ENCODE measurements at places on chromosomes 11 and 22.

DNA sequence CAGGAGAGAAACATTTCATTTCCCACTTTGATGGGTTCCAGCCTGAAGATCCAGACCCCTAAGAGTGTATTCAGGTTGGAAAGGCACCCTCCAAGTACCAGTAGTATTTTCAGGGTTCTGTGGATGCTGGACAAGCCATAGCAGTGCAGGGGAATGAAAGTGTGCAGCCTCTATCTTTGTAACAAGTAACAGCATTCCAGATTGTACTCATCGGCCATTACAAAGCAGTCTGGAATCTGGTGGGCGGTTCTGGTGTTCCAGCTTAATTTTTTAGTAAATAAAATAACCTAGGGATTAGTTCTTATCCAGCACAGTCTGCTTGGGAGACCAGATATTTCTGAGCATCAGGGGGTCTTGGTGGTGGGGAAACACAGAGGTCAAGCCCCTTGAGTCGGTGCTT lies 22.6 kb downstream of the APLNR start:
- no peak for DNase-seq

DNA sequence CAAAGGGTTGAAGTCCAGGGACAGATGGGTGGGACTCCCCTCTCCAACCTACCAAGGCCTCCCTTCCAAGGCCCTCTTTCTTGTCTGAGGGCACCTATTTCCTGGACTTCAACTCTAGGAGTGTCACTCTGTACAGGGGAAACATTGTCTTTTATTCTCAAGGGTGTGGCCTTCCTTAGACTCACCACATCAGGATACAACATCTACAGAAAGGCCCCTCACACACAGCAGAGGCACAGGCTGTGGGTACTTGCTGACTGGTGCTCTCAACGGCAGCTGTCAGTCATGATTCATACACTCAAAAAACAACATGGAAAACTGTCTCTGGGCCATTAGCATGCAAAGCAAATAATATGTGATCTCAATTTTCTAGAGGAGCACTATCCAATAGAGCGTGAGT lies 78.0 kb downstream of the RCN1 start:
- no peak for DNase-seq

- no peak for DNase-seq
Observed at GRCh38 chr11:95708681-95709080, 80.9 kb downstream of the FAM76B start.

- DNase-seq = no peak
Observed at GRCh38 chr22:49551446-49551845, 276.2 kb downstream of the BRD1 start.

DNA sequence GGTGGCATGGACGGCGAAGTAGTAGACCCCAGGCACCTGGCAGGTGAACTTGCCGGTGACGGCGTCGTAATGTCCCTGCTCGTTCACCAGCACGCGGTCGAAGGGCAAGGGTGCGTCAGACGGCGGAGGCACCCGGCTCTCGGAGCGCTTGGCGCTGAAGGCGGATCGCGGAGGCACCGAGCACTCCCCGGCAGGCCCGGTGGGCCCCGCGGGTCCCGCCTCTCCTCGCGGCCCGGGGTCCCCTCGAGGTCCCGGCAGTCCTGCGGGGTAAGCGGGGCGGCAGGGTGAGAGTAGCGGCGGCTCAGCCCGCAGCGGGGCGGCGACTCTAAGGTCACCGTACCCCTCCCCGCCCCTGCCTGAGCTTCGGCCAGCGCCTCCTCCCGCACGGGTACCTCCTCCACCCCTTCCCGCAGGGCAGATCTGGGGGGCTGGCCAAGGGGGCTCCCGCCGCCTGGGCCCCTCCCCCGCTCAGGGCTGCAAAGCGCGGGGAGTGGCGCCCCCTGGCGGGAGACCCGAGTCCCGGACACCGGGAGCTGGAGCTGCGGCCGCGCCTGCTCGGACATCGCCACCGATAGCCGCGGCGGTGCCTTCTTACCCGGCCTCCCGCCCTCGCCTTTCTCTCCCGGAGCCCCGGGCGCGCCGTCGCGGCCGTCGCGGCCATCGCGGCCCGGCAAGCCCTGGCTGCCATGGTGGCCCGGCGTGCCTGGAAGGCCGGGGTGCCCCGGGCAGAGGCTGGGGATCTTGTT lies 921 bp downstream of the C1QTNF5 start:
- DNase-seq = peak; percentile 41

GRCh38 chr11:79100093-79100910 lies 340.5 kb downstream of the TENM4 start:
- DNase-seq = peak; percentile 35

DNA sequence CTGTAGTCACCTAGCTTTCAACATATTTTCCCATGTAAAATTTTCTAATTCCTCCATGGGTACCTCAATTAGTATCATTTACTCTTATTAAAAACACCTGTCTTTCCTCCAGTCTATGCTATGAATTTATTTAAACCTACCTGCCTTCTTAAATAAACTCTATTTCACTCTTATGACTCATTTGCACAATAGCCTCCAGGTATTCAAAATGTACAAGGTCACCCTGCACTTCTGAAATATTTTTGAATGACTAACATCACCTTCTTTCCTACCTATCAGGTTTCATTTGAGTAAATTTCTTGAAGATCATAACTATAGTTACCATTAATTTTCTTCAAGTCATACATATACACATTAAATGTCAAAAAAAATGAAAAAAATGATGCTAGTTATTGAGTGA lies 939.7 kb downstream of the DLG2 start:
- no peak for DNase-seq

GRCh38 chr11:63590024-63590788 lies 24.0 kb downstream of the PLAAT3 start:
- no peak for DNase-seq

- DNase-seq = no peak
Observed at GRCh38 chr11:71137376-71137775, 115.0 kb downstream of the SHANK2 start.

- no peak for DNase-seq
Observed at GRCh38 chr11:73398721-73399120, 22.5 kb downstream of the RELT start.

DNA sequence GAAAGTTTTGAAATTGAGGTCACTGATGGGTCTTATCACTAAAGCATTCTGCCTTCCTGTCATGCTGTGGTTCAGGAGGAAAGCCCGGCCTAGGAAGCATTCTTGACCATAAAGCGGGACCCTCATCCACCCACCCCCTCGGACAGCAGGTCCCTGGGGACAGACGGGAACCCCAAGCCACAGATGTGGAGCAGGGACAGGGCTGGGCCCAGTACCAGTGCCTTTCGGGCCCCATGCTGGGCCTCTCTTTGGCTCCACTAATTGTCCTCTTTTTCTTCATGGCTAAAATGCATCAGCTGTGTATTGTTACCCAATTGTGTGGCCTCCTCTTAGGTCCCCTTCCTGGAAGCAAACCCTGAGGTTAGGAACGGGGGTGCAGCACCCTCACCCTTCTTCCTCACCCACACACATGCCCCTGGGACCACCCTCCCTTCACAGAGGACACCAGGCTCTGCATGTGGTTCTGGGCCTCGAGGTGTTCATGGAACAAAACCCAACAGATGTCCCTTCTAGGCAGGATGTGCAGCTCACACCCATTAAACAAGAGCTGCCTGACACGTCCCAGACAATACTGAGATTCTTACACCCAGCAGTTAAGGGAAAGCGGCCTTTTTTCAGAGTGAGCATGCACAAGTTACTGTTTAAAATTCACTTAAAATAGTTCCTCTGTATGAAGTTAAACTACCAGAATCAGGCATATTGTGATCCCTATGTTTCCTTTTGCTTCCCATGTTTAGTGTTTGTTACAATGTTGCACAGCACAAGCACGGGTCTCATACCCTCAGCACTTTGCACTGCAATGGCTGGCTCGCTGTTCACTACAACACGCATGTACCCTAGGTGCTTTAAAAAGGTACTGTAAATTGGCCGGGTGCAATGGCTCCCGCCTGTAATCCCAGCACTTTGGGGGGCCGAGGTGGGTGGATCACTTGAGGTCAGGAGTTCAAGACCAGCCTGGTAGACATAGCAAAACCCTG lies 807.6 kb downstream of the BRD1 start:
- no peak for DNase-seq

- no peak for DNase-seq
Observed at GRCh38 chr11:20278727-20279126, 84.8 kb upstream of the HTATIP2 start.

- DNase-seq = no peak
Observed at GRCh38 chr11:110897035-110897434, 184.8 kb upstream of the ARHGAP20 start.

DNA sequence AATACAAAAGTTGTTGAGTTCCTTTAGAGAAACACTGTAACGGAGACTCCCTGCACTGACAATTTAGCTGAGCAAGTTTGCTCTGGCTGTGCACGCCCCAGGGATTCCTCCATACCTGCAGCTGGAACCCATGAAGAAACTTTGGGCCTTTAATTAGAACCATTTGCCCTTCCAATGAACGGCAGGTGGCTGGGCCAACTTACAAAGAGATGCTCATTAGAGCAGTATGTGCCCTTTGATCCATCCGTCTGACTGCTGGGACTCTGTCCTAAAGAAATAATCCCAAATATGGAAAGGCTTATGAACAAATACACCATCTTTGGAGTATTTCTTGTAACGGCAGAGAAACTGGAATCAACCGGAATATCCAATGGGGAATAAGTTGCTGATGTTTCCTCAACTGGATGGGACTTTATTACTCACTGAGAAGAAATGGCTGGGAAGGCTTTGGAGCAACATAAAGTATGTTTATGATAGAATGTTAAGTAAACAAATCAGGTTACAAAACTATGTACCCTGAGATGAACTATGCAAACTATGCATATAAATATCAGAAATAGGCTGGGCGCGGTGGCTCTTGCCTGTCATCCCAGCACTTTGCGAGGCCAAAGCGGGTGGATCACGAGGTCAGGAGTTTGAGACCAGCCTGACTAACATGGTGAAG lies 24.4 kb upstream of the FBLN1 start:
- DNase-seq = no peak

DNA sequence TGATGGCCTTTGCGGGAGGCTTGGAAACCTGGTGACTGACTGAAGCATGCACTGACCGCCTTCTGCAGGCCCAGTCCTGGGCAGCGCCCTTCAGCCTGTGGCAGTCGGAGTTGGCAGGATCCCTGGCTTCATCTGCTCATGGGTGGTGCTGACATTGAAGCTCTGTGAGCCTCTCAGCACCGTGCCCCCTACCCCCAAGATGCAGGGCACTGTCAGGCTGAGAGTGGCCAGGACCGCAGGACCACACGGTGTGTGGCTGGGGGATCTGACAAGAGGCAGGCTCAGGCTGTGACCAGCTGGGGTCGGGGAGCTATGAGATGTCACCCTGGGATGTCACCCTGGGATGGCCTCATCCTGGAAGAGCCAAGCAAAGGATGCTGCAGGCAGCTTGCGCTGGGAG lies 32.7 kb downstream of the TBC1D22A start:
- DNase-seq = no peak

DNA sequence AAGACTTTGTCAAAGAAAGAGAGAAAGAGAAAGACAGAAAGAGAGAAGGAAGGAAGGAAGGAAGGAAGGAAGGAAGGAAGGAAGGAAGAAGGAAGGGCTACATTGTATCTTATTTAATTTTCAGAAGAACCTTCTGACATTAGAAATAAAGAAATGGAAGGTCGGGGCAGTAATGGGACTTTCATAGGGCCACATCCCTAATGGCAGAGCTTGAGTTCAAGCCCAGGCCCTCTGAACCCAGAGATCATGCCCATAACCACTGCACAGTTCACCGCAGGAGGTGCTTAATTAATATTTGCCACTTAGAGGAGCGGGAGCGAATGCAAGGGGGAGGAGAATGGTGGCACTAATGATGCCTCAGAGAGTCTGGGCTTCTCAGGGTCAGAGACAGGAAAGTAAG lies 233.3 kb downstream of the MN1 start:
- DNase-seq = no peak

Data from activated CD4-positive, alpha-beta T cell treated with anti-CD3 and anti-CD28 coated beads, Interleukin-2, amount 10 ng/mL, durations not matched to agents 7 days and 5 days (primary cell).